ENCODE measurements at places on chromosomes 2 and 18. TPM values are rescaled to one million over a fixed set of nuclear protein-coding genes. Genes with fewer than 3 reads are reported as not detected.

ACADL gene
- total RNA-seq = 4.4 TPM

CFAP53 gene
- 1.1 TPM for total RNA-seq

ERBB4 gene
- 4.2 TPM for total RNA-seq

FAM117B gene
- total RNA-seq = 0.26 TPM

DNA sequence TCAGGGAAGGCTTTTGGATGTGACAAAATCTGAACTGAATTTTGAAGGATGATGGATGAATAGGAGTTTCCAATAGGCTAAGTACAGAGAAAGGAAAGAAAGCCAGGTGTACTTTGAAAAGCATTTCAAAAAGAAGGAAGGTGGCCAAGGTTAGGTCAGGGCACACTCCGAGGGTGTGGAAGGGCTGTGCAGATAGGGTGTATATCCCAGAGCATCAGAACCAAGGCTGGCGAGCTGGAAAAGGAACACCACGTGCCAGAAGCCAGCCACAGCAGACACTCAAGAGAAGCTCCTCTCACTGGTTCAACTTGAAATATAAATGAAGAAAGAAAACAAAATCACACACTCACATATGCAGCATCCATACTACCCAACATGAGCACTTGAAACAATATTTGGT is 51.0 kb downstream of the RPL31 start:
- H3K27ac ChIP-seq = no peak overlapping the region
- no peak for DNase-seq
- no peaks in the 10 kb centered on the region for H3K27me3 ChIP-seq
- H3K4me3 ChIP-seq = no peak overlapping the region
- no peaks in the 10 kb centered on the region for H3K36me3 ChIP-seq

DNA sequence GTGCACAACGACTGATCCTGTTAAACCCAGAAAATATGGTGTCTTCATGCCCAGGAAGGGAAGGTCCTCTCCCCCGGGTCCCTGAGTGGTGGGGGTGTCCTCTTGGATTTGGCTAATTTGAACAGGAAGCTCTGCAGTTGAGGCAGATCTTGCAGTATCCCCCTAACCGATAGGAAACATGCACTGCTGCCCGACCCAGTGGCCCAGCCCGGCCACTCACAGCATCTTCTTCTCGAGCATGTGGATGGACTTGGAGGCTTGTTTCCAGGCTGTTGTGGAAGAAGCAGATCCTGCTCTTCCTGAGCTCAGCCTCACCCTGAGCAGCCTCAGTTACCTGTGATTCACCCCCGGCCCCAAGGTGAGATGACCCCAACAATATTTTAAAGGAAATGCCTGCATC is 46.4 kb upstream of the ASB1 start:
- no peak for DNase-seq
- H3K27ac ChIP-seq = no peak overlapping the region
- no peaks in the 10 kb centered on the region for H3K27me3 ChIP-seq
- H3K36me3 ChIP-seq = no peaks in the 10 kb centered on the region

- H3K27ac ChIP-seq = no peak overlapping the region
- DNase-seq = no peak
- H3K27me3 ChIP-seq = no peaks in the 10 kb centered on the region
Measured at GRCh38 chr2:79935771-79936657, 368.5 kb downstream of the LRRTM1 start.

GRCh38 chr2:44246436-44246835 is 28.8 kb upstream of the SLC3A1 start:
- H3K36me3 ChIP-seq = no peaks in the 10 kb centered on the region
- no peaks in the 10 kb centered on the region for H3K27me3 ChIP-seq
- no peaks in the 10 kb centered on the region for H3K4me1 ChIP-seq

DNA sequence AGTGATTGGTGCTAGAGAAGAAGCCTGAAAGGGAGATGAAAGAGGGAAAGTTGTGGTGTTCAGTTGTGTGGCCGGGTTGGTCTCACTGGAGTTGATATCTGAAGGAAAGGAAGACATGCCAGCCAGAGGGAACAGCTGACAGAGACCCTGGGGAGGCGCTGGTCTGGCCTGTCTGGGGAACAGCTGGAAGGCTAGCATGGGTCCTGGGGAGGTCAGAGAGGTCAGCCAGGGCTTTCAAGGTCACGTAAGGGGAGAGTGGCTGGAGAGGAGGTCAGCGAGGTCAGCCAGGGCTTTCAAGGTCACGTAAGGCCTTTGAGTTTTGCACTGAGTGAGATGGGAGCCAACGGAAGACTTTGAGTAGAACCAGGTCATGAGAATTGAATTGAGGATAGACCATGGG is 11.0 kb downstream of the DYSF start:
- H3K4me1 ChIP-seq = no peaks in the 10 kb centered on the region
- H3K4me3 ChIP-seq = no peak overlapping the region
- H3K36me3 ChIP-seq = no peaks in the 10 kb centered on the region
- no peak overlapping the region for H3K27ac ChIP-seq
- DNase-seq = no peak
- H3K27me3 ChIP-seq = no peaks in the 10 kb centered on the region

- no peak overlapping the region for H3K27ac ChIP-seq
- H3K36me3 ChIP-seq = no peaks in the 10 kb centered on the region
- DNase-seq = no peak
- H3K4me3 ChIP-seq = no peak overlapping the region
- no peaks in the 10 kb centered on the region for H3K4me1 ChIP-seq
- H3K27me3 ChIP-seq = no peaks in the 10 kb centered on the region
Measured at GRCh38 chr2:163778045-163778781, 42.4 kb upstream of the FIGN start.

DNA sequence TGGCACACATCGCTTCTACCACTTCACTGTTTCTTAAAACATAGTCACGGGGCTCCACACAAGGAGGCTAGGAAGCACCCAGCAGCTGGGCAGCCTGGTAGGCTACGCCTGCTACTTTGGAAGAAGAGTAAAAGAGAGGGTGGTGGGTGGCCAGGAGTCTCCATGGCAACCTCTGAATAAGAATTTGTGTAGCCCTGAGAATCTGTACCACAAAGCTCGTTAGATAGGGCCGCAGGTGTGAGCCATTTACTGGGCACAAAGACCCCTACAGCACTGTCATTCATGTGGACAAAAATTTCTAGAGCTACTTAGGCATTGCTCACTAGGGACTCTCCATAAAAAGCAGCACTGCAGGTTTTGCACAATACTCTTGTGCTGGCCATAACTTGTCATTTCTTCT is 166.4 kb upstream of the MSH6 start:
- no peak overlapping the region for H3K4me3 ChIP-seq
- H3K4me1 ChIP-seq = no peaks in the 10 kb centered on the region

DNA sequence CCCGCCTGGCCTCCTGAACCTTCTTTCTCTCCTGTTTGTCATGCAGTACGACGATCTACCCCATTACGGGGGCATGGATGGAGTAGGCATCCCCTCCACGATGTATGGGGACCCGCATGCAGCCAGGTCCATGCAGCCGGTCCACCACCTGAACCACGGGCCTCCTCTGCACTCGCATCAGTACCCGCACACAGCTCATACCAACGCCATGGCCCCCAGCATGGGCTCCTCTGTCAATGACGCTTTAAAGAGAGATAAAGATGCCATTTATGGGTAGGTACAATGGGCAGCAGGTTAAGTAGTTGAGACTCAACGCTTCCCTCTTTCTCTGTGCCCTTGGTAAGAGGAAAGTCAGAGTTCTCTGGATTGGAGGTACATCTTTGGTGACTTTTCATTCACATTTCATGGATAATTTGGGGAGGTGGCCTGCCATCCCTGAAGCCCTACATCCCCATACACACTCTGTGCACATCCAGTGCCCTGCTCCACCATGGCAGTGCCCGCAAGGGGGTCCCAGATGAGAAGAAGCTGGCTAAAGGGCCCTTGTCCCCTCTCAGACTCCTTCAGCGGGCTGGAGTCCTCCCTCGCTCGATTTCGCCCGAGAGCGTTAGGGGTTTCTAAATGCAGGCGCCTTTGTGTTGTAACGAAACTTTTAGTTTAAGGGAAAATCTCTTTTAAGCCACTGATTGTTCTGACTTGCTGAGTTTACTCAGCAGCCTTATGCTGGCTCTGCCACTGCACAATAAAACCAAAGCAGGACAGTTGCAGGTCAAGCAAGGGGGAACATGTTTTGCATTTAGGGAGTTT is 3.0 kb downstream of the MEIS1 start:
- H3K4me1 ChIP-seq = no peaks in the 10 kb centered on the region
- peak overlapping the region; percentile 96 for H3K27ac ChIP-seq
- H3K36me3 ChIP-seq = no peaks in the 10 kb centered on the region
- H3K27me3 ChIP-seq = no peaks in the 10 kb centered on the region
- peak; percentile 24 for DNase-seq

- no peak overlapping the region for H3K27ac ChIP-seq
- H3K27me3 ChIP-seq = no peaks in the 10 kb centered on the region
- no peak overlapping the region for H3K4me3 ChIP-seq
- H3K4me1 ChIP-seq = no peaks in the 10 kb centered on the region
- no peak for DNase-seq
Measured at GRCh38 chr18:36543030-36543429, 245.5 kb downstream of the FHOD3 start.

- no peak overlapping the region for H3K4me3 ChIP-seq
- H3K27me3 ChIP-seq = no peaks in the 10 kb centered on the region
- H3K4me1 ChIP-seq = no peaks in the 10 kb centered on the region
- no peak for DNase-seq
- H3K36me3 ChIP-seq = no peaks in the 10 kb centered on the region
Measured at GRCh38 chr2:216388046-216388884, 16.0 kb upstream of the MARCHF4 start.
